Activated naive CD8-positive, alpha-beta T cell treated with anti-CD3 and anti-CD28 coated beads for 36 hours (primary cell): ENCODE measurements at places on chromosomes 12 and 14.

GRCh38 chr14:74785056-74785613, 22.0 kb downstream of the YLPM1 start:
- DNase-seq, result no peak
- H3K27ac ChIP-seq, result peak overlapping the region; percentile 76
- H3K4me1 ChIP-seq, result peaks cover 39% of the 10 kb centered on the region

DNA sequence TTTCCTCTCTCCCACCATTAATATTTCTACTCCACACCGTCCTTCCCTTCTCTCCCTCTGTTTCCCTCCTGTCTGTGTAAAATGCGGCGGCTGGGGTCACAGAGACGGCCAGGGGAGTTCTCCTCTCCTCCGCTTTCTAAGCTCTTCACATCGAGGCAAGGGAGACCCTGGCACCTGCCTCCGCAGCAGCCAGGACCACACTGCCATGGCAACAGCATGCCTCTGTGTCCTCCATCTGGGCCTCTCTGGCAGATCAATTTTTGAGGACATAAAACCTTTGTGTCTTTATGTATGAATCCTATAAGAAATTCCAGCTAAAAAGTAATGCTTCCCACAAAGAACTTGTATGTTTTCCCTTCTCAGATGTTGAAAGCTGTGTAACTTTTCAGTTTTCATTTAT, 41.4 kb downstream of the DYRK4 start:
- H3K27ac ChIP-seq, result no peak overlapping the region
- peaks cover 14% of the 10 kb centered on the region for H3K4me1 ChIP-seq
- no peak for DNase-seq
- H3K36me3 ChIP-seq, result peaks cover 5% of the 10 kb centered on the region

DNA sequence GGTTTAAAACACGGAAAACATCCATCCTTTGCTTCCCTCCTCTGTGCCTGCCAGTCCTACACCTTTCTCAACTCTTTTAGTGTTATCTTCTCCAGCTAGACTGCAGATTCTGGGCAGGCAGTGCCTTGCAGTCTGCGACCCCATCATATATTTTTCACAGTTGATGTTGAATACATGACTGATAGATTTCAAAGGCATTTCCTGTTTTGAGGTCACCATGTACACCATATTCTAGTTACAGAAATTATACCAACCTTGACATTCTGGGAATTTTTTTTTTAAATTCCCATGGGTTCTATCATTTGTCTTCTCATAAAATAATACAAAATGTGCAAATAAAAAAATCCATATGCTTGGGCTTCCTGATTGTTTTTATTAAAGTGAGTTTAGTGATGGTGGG, 16.6 kb downstream of the SOCS2 start:
- DNase-seq, result no peak
- H3K36me3 ChIP-seq, result no peaks in the 10 kb centered on the region
- peaks cover 60% of the 10 kb centered on the region for H3K27me3 ChIP-seq
- peaks cover 14% of the 10 kb centered on the region for H3K4me1 ChIP-seq
- no peak overlapping the region for H3K27ac ChIP-seq

DNA sequence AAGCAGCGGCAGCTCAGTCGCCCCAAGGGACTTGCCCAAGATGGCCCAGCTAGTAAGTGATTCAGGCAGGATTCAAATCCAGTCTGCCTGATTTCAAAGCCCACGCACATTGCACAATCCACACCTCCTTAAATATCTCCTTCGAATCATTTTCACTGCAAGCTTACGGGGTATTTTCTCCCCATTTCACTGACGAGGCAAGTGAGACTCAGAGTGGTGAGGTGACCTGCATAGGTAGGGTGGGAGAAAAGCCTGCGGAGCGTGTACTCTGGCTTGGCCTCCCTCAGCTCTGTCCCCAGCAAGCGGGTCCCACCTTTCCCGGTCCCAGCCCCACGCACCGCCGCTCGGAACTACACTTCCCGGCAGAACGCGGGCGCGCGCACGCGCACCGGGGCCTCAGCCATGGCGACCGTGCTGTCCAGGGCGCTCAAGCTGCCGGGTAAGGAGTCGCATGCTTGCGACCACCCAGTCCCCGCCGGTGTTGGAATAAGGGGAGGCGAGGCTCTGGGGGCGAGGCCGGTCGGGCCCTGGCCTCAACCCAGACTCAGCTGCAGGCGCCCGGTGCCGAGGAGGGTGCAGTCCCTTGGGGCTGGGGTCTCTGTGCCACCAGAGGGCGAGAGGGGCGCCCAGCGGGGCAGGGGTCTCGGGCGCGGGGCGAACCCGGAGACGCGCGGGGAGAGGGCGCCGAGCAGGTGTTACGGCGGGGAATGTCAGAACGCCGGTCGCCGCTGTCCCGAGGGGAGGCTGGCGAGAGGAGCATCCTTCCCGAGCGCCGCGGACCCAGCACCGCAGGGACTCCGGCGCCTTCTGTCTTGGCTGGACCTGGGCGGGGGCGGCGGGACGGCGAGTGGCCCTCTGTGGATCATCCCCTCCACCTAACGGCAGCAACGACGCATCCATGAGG, at the start of gene FAM234B:
Gene FAM234B, plus strand, starts transcription at position 380 of the 904 bp plus-strand sequence. Its CDS starts 23 bp downstream, at position 403.
- peak; percentile 81 for DNase-seq
- peaks cover 12% of the 10 kb centered on the region for H3K4me1 ChIP-seq
- H3K27me3 ChIP-seq, result peaks cover 13% of the 10 kb centered on the region
- peaks cover 3% of the 10 kb centered on the region for H3K36me3 ChIP-seq
- H3K27ac ChIP-seq, result peak within 1 kb of the TSS; percentile 55
- peak within 1 kb of the TSS; percentile 85 for H3K4me3 ChIP-seq

DNA sequence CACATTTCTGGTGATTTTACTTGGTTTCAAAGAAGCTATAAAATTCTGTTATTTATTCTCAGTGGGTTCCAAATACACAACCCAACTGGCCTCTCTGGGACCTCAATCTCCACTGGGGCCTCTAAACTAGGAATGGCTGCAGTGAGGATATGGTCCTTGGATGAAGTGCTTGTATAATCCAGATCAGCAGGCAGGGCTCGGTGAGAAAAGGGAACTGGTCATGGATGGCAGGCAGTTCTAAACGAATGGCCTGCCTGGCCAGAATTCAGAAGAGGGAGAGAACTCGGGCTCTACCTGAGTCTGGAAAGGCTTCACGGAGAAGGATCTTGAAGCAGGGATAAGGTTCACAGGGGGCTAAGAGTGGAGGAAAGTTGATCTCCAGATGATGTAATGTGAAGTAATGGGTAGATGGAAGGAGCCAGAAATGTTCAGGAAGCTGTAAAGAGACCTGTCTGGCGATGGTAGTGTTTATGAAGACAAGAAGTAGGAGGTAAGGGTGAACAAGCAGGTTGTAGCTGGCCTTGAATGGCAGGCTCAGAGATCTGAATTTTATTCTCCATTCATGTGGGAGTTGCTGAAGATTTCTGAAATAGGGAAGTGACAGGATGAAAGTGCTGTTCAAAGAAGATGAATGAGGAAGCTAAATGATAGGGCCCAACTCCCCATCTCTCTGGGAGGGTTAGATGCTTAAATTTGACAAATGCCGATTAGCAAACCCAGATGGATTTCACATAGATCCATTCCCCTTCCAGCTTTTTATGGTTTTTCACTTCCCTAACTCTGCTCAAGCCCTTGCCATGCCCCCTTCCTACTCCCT, 31.5 kb upstream of the ANO6 start:
- peaks cover 2% of the 10 kb centered on the region for H3K36me3 ChIP-seq
- H3K27ac ChIP-seq, result no peak overlapping the region
- no peak for DNase-seq
- H3K4me3 ChIP-seq, result no peak overlapping the region

DNA sequence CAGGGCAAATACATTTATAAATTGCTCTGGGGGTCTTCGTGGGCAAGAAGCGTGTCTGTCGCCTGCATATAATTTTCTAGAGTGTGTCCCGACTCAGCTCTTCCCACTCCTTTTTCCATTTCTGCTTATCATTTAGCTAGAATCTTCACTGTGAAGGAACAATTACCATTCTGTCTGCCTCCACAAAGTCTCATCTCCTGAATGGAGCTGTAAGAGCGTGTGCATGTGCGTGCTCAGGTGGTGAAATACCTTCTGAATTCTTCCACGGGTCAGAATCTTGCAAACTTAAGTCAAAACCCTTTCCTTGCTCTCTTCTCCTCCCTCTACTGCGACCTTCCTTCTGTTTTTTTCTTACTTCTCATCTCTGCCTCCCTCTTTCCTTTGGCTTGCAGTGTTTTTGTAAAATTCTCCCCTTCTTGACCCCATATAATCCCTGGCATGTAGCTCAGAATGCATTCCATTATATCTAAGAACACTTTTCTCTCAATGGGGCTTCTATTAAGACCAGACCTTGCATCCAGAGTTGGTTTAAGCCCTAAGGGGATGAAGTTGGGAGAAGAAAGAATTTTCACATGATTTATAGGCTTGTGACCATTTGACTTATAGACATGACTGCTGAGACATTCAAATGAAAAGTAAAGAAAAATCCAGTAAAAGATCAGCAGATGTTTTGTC, 25.0 kb upstream of the GSG1 start:
- no peaks in the 10 kb centered on the region for H3K4me1 ChIP-seq
- no peak for DNase-seq
- H3K27me3 ChIP-seq, result no peaks in the 10 kb centered on the region
- no peaks in the 10 kb centered on the region for H3K36me3 ChIP-seq
- H3K4me3 ChIP-seq, result no peak overlapping the region
- no peak overlapping the region for H3K27ac ChIP-seq

DNA sequence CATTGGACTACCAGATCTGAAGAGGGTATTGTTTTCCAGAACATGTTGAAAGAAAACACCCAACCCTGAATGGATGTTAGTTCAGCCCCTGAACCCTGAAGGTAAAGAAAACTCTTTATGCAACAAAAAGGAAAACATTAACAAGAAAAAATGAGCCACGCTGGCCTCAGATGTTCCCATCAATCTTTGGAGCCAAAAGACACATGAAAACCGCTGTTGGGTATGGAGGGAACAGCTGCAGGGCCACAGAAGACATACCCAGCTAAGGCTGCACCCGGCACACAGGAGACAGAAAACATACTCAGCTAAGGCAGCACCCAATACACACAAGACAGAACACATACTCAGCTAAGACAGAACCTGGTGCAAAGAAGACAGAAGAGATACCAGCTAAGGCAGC, 51.3 kb upstream of the GALNT9 start:
- H3K36me3 ChIP-seq, result no peaks in the 10 kb centered on the region
- no peak overlapping the region for H3K27ac ChIP-seq
- H3K27me3 ChIP-seq, result peaks cover 26% of the 10 kb centered on the region
- DNase-seq, result no peak

DNA sequence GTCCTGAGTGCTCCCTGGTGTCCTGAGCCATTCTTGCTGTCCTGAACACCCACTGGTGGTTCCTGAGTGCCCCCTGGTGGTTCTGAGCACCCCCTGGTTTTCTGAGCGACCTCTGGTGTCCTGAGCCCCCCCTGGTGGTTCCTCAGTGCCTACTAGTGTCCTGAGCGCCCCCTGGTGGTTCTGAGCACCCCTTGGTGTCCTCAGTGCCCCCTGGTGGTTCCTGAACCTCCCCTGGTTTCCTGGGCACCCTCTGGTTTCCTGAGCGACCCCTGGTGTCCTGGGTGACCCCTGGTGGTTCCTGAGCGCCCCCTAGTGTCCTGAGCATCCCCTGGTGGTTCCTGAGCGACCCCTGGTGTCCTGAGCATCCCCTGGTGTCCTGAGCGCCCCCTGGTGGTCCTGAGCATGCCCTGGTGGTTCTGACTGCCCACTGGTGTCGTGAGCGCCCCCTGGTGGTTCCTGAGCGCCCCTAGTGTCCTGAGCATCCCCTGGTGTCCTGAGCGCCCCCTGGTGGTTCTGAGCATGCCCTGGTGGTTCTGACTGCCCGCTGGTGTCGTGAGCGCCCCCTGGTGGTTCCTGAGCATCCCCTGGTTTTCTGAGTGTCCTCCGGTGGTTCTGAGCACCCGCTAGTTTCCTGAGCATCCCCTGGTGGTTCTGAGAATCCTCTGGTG, 473.1 kb downstream of the TMEM121 start:
- no peaks in the 10 kb centered on the region for H3K36me3 ChIP-seq
- peak overlapping the region; percentile 4 for H3K4me3 ChIP-seq
- H3K27me3 ChIP-seq, result no peaks in the 10 kb centered on the region
- DNase-seq, result peak; percentile 87

GRCh38 chr12:14505626-14506596, 61.8 kb downstream of the PLBD1 start:
- H3K36me3 ChIP-seq, result peaks cover 20% of the 10 kb centered on the region
- H3K4me3 ChIP-seq, result no peak overlapping the region
- no peaks in the 10 kb centered on the region for H3K27me3 ChIP-seq
- DNase-seq, result no peak
- no peak overlapping the region for H3K27ac ChIP-seq
- H3K4me1 ChIP-seq, result no peaks in the 10 kb centered on the region

DNA sequence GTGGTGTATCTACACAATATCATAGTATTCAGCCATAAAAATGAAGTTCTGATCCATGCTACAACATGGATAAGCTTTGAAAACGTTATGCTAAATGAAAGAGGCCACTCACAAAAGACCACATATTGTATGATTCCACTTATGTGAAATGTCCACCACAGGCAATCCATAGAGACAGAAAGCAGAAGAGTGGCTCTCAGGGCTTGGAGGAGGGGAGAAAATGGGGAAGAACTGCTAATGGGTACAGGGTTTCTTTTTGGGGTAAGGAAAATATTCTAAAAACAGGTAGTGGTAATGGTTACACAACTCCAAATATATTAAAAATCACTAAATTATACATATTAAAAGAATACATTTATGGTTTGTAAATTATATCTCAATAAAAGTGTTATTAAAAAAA, 16.5 kb downstream of the SCNN1A start:
- H3K27me3 ChIP-seq, result no peaks in the 10 kb centered on the region
- H3K27ac ChIP-seq, result no peak overlapping the region
- no peak overlapping the region for H3K4me3 ChIP-seq
- no peak for DNase-seq
- H3K36me3 ChIP-seq, result no peaks in the 10 kb centered on the region

GRCh38 chr14:37796703-37797416, 201.4 kb downstream of the TTC6 start:
- no peak overlapping the region for H3K4me3 ChIP-seq
- no peaks in the 10 kb centered on the region for H3K27me3 ChIP-seq
- H3K27ac ChIP-seq, result no peak overlapping the region
- no peak for DNase-seq
- no peaks in the 10 kb centered on the region for H3K4me1 ChIP-seq

- H3K4me1 ChIP-seq, result peaks cover 64% of the 10 kb centered on the region
- H3K27me3 ChIP-seq, result no peaks in the 10 kb centered on the region
- DNase-seq, result no peak
Observed at GRCh38 chr14:89407856-89408255, 9.2 kb downstream of the FOXN3 start.

DNA sequence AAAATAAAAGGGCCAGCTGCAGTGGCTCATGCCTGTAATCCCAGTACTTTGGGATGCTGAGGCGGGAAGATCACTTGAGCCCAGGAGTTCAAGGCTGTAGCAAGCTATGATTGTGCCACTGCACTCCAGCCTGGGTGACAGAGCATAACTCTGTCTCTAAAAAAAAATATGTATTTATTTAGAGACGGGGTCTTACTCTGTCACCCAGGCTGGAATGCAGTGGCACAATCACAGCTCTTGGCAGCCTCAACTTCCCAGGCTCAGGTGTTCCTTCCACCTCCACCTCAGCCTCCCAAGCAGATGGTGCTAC, 179.3 kb upstream of the ATF7IP start:
- no peak overlapping the region for H3K4me3 ChIP-seq
- H3K27me3 ChIP-seq, result peaks cover 3% of the 10 kb centered on the region
- H3K4me1 ChIP-seq, result peaks cover 3% of the 10 kb centered on the region
- no peak overlapping the region for H3K27ac ChIP-seq
- no peak for DNase-seq
